ENCODE measurements at places on chromosomes 3 and 15.

DNA sequence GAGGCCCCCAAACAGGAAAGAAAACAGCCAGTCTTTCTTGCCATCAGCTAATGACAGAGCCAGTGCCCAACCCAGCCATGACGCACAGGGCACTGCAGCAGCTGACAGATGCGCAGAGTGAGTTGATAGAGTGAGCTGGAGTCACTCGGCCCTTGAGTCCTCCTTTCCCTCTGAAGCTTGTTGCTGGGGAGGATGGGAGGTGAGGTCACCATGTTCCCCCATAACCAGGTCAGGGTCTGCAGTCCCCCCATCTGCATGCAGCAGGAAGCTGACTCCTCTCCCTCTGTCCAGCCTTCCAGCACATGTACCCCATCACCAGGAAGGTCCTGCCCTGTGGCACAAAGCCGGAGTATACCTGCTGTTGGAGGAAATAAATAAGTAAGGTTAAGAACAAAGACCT is 174.6 kb downstream of the ABHD5 start:
- DNase-seq: no peak

DNA sequence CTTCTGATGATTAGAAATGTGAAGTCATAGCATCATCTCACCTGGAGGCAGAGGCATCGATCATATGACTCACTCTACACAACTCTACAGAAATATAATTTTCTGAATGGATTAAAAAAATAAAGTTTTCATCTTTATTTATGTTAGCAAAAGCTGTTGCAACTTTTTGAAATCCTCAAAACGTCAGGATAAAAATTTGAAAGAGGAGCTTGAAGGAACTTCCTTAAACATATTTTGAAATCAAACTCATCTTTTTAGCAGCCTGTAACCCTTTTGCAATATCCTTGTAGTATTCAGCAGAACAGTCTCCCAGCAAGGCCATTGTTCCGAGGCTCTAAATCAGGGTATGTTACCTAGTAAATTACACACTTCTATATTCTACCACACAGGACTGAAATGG is 985.4 kb downstream of the PLOD2 start:
- DNase-seq: no peak

DNA sequence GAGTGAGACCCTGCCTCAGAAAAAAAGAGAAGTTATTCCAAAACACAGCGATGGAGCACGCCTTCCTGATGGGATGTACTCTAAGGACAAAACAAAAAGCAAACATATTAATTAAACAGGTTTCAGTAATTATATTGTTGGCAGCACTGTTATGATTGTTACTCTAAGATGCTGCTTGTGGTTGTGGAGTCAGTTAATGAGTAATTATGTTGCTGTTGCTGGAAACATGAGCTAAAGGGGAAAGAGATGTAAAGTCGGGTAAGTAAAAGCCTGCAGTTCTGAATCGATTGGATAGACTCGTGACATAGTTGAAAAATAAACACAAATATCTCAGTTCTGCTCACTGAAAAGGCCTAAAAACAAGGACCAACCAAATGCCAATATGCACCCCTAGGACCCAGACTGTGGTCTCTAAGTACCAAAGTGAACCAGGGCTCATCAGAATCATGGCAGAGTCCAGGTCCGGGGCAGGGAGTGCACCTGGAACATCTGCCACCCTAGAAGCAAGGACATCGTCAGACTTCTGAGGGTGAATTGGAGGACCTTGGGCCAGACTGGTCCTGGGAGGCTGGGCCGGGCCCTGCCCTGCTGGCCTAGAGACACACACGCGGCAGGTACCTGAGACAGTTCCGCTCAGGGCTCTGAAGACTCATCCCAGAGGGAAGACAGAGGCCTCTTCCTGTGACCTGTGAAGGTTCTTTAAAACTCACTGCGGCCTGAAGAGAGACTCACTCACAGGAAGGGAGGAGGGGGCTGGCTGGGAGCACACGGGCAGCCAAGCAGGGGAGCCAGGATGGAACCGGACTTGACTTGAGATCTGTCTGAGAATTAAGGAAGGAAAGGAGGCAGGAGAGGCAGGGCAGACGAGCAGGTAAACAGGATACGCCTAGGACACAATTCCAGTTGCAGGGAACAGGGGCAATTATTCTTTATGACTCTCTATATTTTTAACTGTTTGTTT is 140.5 kb downstream of the LRRK1 start:
- DNase-seq: no peak

- DNase-seq: no peak
Measured at GRCh38 chr15:60798821-60799220, 319.9 kb upstream of the ICE2 start.

DNA sequence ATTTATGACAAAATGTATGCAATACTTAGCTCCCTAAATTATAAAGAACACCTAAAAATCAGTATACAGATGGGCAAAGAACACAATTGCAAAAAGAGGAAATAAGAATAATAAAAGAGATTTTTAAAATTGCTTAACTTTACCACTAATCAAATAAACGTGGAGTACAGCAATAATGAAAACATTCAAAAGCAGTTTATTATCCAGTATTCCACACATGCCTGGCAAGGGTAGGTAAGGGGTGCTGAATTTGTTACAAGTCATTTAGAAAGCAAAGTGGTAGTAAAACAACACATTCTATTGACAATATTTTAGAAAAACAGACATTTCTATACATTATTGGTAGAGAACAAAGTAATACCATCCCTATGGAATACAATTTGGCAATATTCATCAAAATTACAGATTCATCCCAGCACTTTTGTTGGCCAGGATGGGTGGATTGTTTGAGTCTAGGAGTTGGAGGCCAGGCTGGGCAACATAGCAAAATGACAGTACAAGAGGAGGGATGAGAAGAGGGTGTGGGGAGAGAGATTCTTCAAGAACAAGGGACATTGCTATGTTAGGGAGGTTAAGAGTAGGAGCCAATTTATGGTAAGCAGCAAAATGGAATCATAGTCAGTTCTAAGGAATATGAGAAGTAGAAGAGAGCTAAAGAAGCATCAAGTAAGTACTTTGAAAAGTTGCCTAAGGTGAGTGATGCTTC is 3.7 kb upstream of the ACKR4 start:
- DNase-seq: no peak

DNA sequence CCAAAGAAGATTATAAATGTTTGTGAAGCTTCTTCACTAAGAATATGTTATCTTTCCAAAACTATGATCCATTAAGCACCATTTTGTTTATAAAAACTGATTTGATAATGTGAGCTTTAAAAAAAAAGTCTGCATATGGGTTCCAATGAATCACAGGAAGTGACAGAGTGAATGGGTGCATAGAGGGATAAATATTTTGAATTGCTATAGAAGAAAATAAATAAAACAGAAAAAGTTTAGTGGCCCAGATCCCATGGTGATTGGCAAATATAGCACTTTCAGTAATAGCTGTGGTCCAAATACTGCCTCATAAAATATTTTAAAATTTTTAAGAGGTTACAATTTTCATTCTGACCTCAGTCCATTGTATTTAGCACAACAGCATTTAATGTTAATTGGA is 19.2 kb downstream of the CPA3 start:
- DNase-seq: no peak

- no peak for DNase-seq
Measured at GRCh38 chr3:100231668-100232067, 29.1 kb upstream of the TBC1D23 start.

DNA sequence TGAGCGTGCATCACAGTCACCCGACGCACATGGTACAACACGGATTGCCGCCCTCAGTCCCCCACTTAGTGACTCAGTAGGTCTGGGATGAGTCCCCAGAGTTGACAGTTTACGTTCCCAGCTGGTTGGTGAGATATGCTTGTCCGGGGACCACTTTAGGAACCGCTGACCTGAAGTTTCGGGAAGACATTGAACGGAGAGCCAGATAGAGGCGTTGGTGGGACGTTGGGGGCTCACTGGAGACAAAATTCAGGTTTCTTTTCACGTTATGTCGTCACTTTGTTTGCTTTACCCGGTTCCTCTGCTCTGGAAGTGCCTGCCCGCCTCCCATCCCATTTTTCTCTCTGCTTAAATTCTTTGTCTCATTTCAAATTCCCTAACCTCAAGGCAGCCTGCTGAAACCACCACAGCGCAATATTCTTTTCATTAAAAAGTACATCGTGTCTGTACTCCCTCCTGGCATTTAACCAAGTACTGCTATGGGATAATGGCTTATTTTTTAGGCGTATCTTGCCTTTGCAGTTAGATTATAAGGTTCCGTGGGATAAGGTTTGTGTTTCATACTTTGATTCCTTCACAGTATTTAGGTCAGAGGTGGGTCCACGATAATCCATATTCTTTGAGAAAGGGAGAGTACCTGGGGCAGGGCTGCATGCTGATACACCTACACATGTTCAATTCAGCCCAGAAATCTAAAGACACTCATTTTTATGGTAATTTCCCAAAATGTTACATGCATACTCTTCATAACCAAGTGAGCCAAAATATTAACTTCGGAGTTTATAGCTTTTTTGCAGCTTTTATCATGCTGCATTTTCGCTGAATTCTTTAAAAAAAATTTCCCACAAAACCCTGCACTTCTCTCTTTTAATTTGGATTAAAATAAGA is 921 bp downstream of the LMLN start:
- no peak for DNase-seq

DNA sequence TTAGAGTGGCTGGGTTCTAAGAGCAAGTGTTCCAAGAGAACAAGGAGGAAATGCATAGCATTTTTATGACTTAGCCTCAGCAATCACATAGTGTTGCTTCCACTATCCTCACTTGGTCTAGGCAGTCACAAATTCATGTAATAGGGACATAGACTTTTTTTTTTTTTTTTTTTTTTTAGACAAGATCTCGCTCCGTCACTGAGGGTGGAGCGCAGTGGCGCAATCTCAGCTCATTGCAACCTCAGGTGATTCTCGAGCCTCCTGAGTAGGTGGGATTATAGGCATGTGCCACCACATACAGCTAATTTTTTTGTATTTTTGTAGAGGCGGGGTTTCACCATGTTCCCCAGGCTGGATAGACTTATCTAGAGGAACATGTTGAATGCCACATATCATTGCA is 4.7 kb upstream of the GNB4 start:
- DNase-seq: no peak

- DNase-seq: no peak
Measured at GRCh38 chr3:98739266-98739665, 23.9 kb upstream of the ST3GAL6 start.

GRCh38 chr15:98943601-98944151 is 63.9 kb downstream of the PGPEP1L start:
- no peak for DNase-seq

DNA sequence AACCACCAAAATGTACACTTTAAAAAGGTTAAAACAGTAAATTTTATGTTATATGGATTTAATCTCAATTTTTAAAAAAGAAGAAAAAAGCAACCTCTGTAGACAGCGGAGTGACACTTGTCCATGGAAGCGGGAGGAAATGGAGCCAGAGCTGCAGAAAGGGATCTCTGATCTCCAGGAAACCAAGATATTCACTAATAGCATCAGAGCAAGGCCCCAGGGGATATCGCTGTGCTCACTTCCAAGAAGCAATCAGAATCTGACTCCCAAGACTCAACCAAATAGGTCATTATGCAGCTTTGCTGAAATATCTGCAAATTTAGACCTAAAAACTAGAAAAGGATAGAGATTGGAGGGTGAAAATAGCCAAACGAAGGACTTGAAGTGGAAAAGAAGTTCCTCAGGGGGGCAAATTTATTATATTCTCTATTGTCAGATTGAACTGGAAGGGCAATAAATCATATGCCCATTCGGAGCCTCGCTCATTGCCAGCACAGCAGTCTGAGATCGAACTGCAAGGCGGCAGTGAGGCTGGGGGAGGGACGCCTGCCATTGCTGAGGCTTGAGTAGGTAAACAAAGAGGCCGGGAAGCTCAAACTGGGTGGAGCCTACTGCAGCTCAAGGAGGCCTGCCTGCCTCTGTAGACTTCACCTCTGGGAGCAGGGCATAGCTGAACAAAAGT is 62.0 kb upstream of the ATP2C1 start:
- no peak for DNase-seq

DNA sequence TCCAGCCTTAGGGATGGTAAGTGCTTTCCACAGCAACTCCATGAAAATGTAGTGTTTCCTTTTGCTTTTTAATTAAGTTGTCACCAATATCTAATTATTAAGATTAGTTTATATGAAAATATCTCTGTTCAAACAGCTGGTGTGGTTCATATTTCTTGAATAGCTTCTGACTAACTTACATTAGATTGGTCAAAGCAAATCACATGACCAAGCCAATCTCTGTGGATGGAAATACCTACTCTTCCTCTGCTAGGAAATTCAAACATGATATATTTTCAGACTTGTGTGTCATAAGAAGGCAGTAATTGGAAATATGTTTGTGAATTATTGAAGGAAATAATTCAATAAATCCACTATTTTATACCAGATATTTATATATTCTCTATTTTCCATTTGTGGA is 54.6 kb upstream of the CADM2 start:
- no peak for DNase-seq

GRCh38 chr3:101532783-101533602 is 20.0 kb upstream of the SENP7 start:
- DNase-seq: no peak

GRCh38 chr3:146322216-146322817 is 71.4 kb upstream of the PLSCR4 start:
- DNase-seq: no peak

DNA sequence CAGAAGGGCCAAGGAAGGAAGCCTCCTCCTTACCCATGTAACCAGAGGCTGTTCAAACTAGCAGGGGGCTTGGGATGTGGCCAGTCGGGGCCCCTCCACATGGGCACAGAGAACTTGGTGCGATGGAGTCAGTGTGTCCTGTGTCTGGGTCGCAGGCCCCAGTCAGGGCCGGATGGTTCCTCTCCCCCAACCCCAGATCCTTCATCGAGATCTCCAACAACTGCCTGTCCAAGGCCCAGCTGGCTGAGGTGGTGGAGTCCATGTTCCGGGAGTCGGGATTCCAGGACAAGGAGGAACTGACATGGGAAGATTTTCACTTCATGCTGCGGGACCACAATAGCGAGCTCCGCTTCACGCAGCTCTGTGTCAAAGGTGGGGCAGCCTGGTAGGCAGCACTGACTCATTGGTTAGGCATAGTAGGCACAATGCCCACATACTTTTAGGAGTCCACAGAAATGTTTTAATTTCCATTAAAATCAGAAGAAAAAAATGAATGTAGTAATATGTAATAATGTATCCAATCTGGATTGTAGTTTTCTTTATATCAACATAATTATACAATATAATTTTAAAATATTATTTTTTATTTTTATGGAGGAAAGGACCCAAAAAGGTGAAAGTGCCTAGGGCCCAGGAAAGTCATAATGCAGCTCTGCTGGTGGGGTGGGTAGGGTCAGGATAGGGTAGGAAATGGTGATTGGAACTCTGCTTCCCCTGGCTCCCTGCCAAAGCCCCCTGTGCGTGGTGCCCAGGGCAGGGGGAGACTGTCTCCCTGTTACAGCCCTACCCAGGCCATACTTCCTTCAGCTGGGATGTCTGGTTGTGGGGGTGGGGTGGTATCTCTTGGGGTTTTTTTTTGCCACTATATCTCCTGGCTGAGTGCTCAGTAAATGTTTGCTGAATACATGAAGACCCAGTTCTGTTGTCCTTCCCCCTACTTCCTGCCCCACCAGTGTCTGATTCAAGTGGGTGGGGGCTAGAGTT is 18.6 kb downstream of the DUOX1 start:
- DNase-seq: no peak

- no peak for DNase-seq
Measured at GRCh38 chr3:187822402-187822801, 77.1 kb upstream of the BCL6 start.

- no peak for DNase-seq
Measured at GRCh38 chr3:150300852-150301517, 107.1 kb upstream of the TSC22D2 start.

GRCh38 chr3:172223870-172224269 is 184.5 kb downstream of the FNDC3B start:
- DNase-seq: no peak
